ENCODE measurements at places on chromosomes 3 and 15.

DNA sequence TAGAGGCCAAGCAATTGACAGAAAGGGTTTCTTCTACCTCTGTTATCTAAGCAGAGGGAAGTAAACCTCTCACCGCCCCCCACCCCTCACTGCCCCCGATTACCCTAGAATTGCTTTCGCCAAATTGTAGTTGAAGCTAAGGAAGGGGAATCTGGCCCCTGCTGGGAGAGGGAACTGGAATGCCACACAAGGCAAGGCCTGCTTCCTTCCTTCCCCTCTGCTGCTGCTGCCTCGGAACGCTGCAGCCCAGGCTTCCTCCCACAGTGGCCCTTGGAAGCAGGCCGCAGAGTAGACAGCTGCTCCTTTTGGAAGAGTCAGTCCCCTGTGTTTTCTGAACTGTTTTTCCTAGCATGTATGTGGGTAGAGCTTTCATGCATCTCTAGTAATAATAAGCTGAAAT, 21.6 kb downstream of the RLBP1 start:
- DNase-seq, result no peak

DNA sequence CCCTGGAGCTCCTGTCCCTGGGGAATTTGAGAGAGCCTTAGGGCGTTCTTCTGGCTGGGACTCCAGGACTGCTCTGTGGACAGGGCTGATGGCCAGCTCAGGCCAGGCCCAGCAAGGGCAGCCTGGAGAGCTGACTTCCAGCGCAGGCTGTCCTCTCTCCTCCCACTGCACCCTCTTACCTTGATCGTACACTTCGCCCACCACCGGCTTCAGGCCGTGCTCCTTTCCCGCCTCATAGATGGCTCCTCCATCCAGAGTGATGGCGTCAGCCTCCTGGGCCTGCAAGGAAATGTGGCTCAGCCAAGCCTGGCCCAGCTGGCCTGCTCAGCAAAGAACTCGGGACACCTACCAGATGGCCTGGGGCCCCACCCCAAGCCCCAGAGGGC, 3.1 kb downstream of the MELTF start:
- no peak for DNase-seq

DNA sequence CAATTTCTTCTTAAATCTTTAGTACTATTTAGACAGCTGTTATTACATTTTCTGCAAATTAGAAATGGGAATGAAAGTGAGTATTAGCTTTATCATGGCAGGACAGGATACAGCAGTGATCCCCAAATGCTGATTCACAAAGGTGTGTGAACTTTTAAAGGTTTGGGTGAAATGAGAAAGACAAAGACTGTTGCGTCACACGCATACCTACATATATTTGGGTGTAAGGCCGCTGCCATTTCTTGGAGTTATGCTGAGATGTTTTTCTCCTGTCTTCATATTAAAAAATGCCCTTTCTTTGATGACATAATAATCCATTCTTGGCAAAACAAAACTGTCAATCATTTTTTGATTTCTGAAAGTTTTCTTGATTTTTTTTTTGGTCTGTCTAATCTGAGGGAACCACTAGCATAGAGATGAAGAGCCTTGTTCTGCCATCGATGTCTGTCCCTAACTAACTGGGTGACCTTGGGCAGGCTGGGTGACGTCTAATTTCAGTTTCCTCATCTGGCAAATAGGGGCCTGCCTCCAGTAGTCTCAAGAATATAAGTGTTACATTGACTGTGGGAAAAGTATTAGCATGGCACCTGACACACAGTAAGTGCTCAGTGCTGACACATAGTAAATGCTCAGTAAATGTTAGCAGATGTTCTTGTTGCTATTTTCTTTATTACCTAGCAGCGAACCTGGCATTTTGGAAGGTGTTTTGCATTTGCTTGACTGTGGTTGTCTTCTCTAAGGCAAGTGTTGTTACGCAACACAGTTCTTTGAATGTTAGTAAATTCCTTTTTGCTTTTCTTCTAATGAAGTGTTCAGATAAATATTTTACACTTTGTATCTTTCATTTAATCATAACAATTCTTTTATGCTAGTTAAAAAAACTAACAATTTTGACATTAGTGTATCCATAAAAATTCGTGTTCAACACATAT, 5.0 kb downstream of the MITF start:
- no peak for DNase-seq

DNA sequence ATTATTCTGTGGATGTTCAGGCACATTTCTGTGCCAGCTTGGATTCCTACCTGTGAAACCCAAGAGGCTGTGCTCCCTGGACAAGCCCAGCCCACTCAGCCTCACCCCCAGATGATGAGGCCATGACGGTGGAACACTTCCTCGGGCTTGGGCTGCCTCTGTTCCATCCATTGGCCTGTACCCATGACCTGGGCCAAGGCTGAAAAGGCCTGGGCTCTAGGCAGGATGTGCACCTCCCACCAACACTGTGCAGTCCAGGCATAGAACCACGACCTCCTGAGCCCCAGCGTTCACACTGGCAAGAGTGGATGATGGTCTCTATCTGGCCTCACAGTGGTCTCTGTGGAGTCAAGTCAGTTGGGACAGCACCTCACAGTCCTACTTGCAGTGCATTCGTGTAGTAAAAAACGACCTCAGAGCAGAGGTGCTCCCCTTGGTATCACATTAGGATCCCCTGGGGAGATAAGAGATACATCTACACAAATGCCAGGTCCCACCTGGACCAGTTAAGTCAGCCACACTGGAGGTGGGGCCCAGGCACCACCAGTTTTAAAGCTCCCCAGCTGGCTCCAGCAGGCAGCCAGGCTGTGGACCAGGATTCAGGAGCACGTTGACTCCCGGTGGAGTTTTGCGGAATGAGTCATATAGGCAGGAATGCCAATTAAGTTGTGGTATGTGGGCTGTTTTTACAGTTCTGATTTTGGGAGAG, 39.0 kb upstream of the IGF1R start:
- no peak for DNase-seq

- no peak for DNase-seq
Observed at GRCh38 chr3:155778462-155778861, 27.6 kb downstream of the C3orf33 start.

- no peak for DNase-seq
Observed at GRCh38 chr3:40268802-40269524, 40.5 kb upstream of the EIF1B start.

DNA sequence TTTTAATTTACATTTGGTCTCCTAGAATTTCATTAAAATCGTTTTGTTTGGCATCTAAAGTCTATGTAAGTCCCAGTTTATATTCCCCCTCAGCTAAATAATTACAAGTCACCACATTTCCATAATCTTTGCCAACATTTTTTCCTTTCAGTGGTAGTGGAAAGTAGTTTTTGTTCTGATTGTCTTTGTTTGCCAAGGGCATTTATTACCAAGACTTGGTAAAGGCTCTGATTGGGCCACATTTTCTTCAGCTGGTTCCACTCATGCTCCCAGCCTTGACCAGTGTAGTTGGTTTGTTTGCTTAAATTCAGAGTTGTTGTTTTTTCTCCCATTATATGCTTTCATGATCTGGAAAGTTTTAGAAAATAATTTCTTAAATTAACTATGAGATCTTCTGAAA, 153.4 kb upstream of the MME start:
- no peak for DNase-seq

- DNase-seq, result no peak
Observed at GRCh38 chr3:178263236-178263916, 272.9 kb upstream of the KCNMB2 start.

GRCh38 chr3:169811631-169812331, 889 bp upstream of the LRRIQ4 start:
- no peak for DNase-seq
